ENCODE measurements at places on chromosomes 5 and 9.

GRCh38 chr5:67999391-67999790 is 216.2 kb upstream of the PIK3R1 start:
- no peak for DNase-seq

GRCh38 chr5:142091012-142091411 is 17.6 kb upstream of the NDFIP1 start:
- DNase-seq, result no peak

GRCh38 chr9:134356496-134357470 is 30.5 kb downstream of the RXRA start:
- DNase-seq, result no peak

GRCh38 chr5:93793159-93793781 is 51.9 kb upstream of the POU5F2 start:
- DNase-seq, result no peak

DNA sequence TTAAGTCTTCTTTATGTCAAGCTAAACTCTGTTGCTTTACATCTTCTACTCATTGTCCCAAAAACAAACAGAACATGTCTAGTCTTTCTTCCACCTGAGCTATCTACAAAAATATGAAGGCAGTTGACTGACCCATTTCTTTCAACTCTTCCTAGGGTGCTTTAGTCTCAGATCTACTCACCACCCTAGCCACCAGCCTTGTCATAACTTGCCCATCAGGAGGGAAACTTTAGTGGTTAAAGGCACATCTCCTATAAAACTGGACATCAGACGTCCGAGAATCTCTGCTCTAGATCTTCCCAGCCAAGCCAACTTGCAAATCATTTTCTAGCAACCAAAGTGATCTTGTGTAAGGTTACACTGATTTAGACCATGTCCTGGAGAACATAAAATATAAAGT is 205.0 kb downstream of the ACTL7B start:
- no peak for DNase-seq

All from stimulated activated CD4-positive, alpha-beta T cell treated with anti-CD3 and anti-CD28 coated beads, Interleukin-15, amount 100 ng/mL, for 24 hours (primary cell).